Activated CD4-positive, alpha-beta T cell treated with anti-CD3 and anti-CD28 coated beads, Interleukin-2, amount 10 ng/mL, durations not matched to agents 7 days and 5 days (primary cell): ENCODE measurements at places on chromosomes 3 and 15. TPM values are rescaled to one million over a fixed set of nuclear protein-coding genes. Genes with fewer than 3 reads are reported as not detected.

- no peak for DNase-seq
These were observed 235.3 kb upstream of the ROPN1 start for GRCh38 chr3:124227150-124227630.

AGBL1 gene
- total RNA-seq, result not detected

- no peak for DNase-seq
These were observed 13.1 kb downstream of the CHDH start for GRCh38 chr3:53833053-53833645.

DNA sequence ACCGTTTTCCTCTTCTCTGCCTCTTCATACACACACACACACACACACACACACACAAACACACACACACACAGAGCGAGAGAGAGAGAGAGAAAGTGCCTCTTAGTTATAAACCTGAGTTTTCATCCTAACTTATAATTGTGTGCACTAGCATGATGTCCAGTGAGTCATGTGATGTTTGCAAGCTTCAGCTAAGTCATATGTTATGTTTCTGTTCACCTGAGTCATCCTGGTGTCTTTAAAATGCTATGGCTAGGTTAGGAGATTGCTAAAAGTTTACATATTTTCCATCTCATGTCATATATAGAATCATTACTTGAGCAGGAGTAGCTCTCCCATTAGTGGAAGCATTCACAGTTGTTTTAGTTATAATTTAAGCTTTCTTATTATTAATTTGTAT lies 155.8 kb downstream of the EPHA6 start:
- DNase-seq, result no peak

DNA sequence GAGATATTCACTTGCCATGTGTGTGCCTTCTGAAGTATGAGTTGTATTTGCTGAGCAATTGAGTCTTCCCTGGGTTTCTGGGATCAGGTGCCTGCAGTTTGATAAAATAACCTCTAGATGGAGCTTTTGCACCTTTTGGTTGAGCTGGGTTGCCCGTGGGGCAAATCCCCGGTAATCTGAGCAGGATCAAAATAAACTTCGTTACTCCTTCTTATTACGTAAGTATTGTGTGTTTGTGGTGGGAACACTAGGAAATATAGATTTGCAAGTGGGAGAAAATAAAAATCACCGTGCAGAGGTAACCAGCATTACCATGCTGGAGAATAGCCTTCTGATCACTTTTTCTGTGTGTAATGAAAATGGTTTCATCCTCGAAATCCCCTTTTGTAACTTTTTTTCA lies 277.4 kb upstream of the NR2E3 start:
- DNase-seq, result no peak

DNA sequence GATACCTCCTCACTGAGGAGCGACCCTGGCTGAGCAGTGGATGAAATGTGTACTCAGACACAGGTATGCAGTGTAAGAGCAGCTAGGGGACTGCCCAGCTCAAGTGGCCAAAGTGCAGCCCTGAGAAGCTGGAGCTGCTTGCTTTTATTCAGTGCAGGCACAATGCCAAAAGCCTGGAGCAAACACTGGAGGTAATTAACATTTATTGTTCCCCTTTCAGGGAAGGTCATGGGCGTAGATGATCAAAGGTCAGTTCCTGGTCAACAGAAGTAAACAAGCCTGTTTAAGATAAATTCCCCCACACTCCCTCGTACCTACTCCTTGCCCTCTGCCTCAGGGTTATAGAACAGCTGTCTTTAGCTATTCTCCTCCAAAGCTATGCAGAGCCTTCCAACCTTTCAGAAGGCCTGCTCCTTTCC lies 17.5 kb downstream of the PLA2G4F start:
- no peak for DNase-seq

GRCh38 chr15:48408327-48408726 lies 77.1 kb downstream of the DUT start:
- DNase-seq, result no peak

DNA sequence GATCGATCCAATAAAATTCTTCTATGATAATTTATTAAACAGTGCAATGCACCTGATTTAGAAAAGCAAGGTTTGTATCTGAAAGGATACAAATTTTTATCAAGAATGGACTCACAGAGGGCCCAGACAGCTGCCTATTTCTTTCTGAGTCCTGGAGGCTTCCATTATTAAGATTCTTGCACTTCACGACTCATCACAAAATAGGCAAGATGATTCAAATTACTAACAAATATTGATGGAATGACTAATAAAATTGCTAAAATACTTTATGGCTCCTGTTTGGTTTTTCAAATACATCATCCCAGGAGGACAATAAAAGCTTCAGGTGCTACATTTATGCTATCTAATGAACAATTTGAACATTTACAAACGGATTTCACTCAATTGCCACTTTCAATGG lies 483.0 kb upstream of the AGTR1 start:
- no peak for DNase-seq

RHCG gene
- not detected for total RNA-seq

MYO5C gene
- 2.4 TPM for total RNA-seq

- no peak for DNase-seq
These were observed 87.3 kb downstream of the MBNL1 start for GRCh38 chr3:152355744-152356665.

DNA sequence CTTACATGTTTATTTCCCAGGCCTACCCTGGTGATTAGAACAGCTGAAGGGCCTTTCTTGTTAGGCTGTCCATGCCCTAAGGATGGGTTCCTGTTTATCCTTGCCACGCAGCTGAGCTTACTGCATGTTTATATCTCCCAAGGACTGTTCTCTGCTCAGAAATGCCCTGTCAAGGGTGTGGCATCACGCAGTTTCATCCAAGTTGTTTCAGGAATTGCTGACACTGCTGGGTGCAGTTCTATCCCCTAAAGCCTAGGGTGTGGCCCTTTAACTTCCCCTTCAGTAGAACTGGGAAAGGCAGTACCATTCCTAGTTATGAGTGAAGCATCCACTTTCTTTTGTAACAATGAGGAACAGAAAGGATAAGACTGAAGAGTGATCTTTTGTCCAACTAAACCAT lies 5.0 kb downstream of the ELL3 start:
- DNase-seq, result no peak

TM4SF4 gene
- total RNA-seq, result not detected

- no peak for DNase-seq
These were observed 2.0 kb upstream of the CLDN16 start for GRCh38 chr3:190385731-190386688.

GRCh38 chr3:14422016-14422963 lies 19.9 kb downstream of the SLC6A6 start:
- no peak for DNase-seq
